ENCODE measurements at places on chromosomes 12 and 14.

GRCh38 chr14:85566603-85567002 is 36.7 kb downstream of the FLRT2 start:
- no peak for DNase-seq

DNA sequence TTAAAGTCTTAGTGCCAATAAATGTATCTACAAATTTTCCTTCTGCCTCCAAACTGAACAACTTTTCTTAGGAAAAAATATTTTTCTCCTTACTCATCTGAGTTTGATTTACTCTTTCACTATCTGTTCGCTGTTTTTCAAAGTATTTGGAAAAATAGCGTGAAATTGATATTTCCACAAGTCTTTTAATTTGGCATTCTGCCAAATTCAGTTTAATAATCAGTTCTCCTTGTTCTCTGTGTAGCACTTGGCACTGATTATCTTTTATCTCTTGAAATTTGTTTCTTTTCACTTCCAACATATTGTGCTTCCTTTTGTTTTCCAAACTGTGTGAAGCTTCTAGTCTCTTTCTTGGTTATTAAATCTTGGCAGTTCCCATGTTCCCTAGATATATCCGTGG is 559.8 kb downstream of the RPL10L start:
- no peak for DNase-seq

GRCh38 chr12:103956509-103957027 is 9.1 kb upstream of the TDG start:
- DNase-seq: no peak

DNA sequence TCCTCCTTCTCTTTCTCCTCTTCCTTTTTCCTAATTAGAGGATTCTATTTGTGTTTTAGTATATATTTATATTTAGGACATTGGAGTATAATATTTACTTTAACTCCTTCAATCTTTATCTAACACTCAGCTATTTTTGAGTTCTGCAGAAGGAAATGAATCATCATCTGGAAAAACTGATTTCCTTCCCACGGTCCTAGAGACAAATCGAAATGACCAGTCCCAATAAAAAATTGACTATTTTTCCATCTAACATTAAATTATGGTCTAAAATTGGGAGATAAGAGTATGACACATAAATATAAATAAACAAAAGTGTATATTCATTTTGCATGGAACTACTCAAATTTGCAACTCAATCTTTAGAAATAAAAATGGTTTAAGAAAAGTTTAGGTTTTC is 167.4 kb downstream of the TMTC3 start:
- no peak for DNase-seq

DNA sequence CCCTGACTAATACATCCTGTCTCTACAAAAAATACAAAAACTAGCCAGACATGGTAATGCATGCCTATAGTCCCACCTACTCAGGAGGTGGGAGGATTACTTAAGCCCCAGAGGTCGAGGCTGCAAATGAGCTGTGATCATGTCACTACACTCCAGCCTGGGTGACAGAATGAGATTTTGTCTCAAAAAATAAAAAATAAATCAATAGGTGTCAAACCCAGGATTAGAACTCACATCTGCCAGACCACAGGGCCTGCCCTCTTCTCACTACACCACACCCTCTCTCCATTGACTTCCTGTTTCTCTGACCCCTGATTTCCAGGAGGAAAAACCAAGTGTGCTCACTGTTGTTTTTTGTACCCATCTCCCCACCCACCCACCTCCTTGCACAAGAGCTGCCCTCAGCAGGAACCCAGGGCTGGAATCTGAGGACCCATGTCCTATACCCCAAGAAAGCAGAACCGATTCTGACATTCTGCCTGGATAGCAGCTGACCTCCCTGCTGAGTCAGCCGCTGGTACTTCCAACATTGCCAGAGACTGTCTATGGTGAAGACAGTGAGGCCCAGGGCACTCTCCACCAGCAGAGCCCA is 6.2 kb downstream of the CMKLR1 start:
- DNase-seq: no peak

DNA sequence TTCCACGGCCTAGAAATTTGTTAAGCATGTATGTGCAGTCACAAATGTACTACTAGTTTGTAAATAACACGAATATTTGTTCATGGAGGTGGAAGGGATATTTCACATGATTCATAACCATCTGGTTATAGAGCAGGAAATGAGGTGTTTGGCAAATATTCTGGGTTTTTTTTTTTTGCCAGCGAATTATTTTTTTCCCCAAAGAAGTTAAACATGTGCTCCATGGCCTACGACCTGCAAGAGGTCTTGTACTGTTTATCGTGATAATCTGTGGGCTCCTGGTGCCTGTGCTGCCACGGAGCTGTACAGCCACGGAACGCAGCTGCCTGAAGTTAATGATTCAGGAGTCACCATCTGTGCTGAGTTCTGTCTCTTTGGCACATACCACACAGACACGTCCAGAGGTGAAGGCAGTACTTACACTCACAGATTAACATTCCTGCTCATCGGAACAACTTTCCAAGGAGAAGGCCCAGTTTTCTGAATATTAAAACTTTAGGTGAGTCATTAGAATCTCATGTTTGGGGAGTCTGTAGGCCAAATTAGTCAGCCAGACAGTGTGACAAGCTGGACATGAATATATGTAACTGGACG is 156.3 kb downstream of the TMX1 start:
- no peak for DNase-seq

- no peak for DNase-seq
Measured at GRCh38 chr12:96606644-96607043, 117.3 kb downstream of the CFAP54 start.

DNA sequence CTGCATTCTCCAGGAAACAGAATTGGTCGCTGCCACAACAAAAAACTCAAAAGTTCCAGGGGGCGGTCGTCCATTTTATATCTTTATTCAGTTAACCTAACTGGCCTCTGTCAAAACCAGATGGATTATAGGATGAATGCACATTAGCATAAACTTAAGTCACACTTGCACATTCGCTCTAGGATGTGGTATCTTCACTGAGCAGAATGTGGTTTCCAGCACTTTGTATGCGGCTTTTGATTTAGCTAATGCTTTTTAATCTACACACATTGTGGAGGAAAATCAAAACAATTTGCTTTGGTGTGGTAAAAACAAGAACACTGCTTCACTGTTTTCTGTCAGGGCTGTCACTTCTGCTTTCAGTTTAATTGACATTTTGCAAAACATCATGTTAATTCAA is 4.5 kb downstream of the TAS2R50 start:
- DNase-seq: no peak

DNA sequence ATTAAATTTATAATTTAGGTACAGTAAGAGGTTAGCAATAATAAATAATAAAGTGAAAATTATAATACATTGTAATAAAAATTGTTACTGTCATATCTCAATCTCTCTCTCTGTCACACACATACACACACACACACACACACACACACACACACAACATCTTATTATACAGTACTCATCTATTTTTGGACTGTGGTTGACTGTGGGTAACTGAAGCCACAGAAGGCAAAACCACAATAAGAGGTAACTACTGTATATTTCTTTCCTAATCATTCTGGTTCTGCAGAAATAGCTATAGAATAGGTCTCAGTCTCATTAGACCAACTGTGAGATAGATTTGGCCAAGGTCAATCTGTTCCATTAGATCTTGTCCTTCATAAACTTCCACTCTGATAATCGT is 33.1 kb upstream of the PTPRO start:
- DNase-seq: no peak

DNA sequence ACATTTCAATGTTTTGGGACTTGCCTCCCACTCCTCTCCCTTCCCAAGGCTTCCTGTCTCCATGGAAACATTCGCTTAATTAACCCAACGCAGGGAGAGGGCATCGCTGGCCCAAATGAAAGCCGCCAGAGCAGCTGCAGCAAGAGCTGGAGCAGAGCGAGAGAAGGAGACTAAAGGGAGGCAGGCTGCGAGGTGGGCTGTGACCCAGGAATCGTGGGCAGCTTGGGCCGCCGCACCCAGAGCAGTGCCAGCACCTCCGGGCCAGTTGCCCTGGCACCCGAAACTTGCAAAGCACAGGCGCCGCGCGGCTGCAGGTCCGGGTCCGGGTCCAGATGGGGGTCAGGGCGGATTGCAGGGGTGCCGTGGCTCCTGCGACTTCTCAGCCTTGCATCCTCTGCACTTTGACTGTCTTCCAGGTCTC is 43.5 kb upstream of the PTPRQ start:
- DNase-seq: no peak

DNA sequence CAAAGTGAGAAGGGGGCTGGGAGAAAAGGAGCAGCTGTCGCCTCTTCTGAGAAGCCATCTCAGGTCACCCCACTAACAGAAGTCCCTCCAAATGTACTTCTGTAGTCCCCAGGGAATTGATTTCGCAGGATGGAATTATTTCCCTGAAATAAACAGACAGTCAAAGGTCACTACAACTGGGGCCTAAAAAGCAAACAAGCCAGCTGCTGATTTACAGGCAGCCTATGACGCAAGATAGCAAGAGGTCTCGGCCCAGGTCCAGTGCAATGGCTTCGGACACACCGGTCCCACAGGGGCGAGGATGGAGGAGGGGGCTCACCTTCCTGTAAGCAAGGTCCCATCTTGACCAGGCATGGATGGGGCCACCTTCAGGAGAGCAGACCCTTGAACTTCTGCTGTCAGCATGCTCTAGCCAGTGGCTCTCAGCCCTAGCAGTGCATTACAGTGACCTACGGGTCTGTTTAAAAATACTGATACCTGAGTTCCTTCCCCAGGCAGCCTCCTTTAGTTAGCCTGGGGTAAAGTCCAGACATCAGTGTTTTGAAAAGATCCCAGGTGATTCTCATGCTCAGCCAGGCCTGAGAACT is 18.1 kb downstream of the NUAK1 start:
- no peak for DNase-seq

DNA sequence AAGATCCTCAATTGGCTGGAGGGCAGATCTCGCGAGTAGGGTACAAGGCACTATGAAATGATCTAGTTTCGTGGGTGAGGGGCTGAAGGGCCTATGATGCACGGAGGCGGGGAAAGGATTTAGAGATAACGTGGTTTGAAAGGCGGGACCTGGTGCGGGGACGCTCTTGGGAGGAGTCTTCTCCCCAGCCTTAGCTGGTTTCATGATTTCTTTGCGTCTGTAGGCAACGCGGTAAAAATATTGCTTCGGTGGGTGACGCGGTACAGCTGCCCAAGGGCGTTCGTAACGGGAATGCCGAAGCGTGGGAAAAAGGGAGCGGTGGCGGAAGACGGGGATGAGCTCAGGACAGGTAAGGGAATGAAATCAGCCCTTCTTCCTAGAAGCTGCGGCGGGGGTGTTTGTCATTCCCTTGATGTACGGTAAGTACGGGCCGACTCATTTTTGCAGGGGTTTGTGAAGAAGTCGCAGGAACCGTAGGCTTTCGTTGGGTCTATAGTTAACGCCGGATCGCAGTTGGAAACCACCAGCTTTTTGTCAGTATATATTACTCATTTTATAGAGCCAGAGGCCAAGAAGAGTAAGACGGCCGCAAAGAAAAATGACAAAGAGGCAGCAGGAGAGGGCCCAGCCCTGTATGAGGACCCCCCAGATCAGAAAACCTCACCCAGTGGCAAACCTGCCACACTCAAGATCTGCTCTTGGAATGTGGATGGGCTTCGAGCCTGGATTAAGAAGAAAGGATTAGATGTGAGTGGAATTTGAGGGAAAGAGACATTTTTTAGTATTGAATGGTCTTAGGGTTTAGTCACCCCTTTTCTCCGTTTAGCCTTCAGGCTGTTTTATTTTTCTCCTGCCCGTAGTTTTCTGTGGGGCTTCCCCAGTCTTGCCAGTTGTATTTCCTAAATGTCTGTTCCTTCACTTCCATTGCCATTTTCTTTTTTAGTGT is 602 bp downstream of the APEX1 start:
- DNase-seq: peak; percentile 49

- peak; percentile 6 for DNase-seq
Measured at GRCh38 chr12:86052921-86053320, 178.8 kb downstream of the NTS start.

GRCh38 chr14:55514819-55515490 is 65.1 kb upstream of the KTN1 start:
- no peak for DNase-seq

DNA sequence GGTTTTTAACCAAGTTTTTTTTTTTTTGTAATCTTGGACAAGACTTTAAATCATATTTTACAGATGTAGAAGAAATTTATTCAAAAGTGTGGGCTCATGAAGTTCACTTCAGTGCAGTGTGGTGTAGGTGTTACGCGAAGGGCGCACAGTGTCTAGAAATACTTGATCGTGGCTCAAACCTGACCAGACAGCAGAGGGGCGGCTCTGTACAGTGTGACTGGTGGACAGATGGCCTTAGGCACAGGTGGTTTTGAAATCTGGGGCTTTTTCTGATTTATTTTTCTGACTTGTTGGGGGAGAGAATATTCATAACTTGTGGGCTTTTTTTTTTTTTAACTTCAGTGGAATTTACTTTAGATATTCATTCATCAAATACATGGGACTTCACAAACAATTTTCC is 179.2 kb downstream of the PELI2 start:
- DNase-seq: no peak

DNA sequence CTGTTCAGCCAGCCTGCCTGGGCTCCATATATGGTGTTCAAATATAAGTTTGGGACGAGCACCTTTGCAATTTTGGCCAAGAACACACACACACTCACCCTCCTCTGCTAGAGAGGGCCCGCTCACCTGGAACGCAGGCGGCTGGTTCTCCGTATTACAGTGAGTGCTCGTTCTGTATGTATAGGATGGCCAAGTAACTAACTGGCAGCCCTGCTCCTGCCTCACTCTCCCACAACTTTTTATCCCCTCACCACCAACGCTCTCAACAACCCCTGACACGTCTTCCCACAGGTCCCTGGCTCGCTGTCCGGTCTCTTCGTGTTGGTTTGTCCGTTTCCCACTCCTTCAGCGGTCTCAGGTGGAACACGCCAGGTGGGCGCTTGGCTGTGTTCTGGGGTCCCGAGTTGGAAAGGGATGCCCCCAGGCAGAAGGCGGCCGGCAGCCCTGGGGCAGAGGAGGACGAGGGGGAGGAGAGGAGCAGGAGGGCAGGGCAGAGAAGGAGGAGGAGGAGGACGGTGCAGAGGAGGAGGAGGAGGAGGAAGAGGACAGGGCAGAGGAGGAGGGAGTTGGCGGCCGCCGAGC is 398 bp upstream of the MSRB3 start:
- DNase-seq: no peak

Measured in HEK293T (cell line).